ENCODE measurements at places on chromosomes 16 and 17.

DNA sequence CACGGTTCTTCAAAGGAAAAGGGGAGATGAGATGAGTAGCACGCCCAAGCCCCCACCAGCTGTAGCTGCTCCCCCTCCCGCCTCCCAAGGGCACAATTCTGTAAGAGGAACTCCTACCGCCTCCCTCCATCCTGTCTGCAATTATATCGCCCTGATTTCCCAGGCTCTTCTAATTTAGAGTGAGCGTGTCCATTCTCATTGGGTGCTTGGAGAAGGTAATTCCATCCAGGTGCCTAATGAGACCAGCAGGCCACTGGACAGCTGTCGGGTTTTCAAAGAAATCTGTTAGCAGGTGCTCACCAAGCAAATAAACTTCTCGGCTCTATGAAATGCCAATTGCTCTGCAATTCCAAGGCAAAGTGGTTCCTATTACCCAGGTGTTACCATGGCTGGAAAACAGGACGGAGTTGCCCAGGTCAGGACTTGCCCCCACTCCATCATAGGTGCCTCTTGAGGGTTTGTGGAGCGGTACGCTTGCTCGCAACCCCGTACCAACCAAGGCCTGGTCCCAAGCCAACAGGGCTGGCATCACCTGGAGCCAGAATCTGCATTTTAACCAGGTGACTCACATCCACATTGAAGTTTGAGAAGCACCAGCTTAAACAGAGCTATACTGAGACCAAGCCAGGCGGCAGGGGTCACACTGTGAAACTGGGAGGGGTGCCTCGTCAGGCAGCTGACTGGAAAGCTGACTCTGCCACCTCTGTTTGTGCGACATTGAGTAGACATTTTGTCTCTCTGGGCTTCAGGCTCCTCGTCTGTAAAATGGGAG, 16.5 kb upstream of the MEAK7 start:
- no peak for DNase-seq

DNA sequence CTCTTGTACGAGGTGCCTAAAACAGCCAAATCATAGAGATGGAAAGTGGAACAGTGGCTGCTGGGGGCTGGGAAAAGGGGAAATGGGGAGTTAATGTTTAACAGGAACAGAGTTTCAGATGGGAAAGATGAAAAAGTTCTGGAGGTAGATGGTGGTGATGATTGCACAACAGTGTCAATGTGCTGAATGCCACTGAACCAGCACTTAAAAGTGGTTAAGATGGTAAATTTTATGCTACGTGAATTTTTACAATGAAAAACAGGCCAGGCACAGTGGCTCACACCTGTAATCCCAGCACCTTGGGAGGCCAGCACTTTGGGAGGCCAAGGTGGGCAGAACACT, 130.4 kb downstream of the C16orf78 start:
- no peak for DNase-seq

DNA sequence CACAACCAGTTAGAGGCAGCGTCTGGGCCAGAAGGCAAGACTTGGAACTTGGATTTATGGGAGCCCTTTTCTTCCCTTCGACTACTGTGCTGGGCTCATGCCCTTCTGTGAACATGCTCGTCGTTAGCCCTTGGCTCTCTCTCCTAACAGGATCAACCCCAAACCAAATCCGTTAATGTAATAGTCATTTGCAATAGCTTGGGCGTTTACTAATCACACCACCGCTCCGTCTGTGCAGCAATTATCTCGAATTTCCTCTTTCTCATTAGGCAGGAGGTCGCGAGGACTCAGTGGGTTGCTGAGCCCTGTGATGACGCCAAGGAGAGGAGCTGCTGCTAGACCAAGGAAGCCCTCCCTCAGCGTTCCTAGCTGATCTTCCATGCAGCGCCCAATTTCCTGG, 114.7 kb downstream of the ENGASE start:
- DNase-seq: no peak

- no peak for DNase-seq
Observed at GRCh38 chr17:55617441-55617840, 105.2 kb downstream of the TMEM100 start.

DNA sequence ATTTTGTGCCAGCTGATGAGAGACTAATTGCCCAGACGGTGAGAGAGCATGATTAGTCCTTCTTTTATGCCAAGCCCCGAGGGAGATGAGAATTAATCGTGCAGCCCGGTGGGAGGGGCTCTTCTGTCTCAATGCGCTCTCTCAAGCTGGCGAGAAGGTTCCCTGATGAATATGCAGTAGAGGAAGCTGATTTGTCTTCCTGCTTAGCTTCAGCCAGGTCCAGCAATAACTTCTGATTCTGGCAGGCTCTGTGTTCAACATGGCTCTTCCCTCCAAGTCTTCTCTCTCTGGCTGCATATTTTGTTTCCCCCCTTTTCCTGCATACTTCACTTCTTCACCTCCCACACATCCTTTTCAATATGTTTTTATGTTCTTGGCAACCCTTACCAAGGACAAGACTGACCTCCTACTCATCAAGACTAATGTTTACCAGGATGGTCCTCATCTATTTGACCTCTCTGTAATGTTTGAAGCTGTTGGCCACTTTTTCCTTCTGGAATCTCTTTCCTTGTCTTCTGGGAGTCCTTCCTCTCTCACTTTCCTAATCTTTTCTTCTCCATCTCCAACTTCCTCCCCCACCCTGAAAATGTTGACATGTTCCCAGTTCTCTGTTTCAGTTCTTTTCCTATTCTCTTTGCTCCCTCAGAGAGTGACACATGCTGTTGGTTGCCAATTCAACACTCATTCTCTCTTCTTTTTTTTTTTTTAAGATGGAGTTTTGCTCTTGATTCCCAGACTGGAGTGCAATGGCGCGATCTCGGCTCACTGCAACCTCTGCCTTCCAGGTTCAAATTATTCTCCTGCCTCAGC, 33.1 kb downstream of the ARL4D start:
- peak; percentile 99 for DNase-seq

GRCh38 chr17:17888821-17889220, 52.0 kb upstream of the SREBF1 start:
- DNase-seq: no peak

DNA sequence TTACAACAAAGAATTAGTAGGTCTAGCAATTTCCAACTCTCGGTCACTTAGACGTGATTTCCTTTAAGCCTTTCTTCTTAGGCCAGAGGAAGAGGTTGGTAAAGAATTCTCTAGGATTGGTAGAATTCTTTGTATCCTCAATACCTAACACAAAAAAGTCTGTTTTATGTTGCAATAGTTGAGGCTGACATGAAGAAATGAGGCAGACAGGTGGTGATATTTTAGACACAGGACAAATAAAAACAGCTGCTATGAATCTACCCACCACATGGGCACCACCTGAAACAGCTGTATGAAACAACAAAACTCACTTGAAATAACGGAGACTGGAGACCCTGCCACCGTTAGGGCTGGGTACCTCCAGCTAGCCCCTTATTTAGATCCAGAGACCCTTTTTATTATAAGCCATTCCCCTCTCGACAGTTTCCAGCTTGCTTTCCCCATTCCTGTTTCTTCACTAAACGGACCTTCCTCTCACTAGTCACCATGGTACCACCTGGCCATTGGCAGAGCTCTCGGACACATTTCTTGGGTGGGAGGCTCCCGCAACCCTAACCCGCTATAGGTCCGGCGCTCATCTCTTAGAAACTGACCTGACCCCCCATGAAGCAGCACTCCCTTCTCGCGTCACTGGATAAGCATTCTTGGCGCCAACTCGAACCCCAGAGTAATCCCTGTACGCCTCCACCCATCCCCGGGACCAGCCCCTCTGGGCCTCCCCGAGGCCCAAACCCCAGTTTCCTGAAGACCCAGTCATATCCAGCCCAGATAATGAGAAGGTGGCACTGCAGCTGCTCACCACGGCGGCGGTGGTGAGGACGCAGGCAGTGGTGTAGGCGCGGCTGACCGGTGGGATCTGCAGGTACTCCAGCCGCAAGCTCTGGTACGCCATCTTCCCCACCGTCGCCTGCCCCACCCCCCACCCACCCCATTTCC, at the start of gene DERL2:
DERL2 (minus strand) TSS at position 909 of the 936 bp plus-strand sequence; CDS start at position 892, 17 bp downstream.
- DNase-seq: no peak

- DNase-seq: no peak
Observed at GRCh38 chr16:12186774-12187335, 210.3 kb downstream of the SNX29 start.

DNA sequence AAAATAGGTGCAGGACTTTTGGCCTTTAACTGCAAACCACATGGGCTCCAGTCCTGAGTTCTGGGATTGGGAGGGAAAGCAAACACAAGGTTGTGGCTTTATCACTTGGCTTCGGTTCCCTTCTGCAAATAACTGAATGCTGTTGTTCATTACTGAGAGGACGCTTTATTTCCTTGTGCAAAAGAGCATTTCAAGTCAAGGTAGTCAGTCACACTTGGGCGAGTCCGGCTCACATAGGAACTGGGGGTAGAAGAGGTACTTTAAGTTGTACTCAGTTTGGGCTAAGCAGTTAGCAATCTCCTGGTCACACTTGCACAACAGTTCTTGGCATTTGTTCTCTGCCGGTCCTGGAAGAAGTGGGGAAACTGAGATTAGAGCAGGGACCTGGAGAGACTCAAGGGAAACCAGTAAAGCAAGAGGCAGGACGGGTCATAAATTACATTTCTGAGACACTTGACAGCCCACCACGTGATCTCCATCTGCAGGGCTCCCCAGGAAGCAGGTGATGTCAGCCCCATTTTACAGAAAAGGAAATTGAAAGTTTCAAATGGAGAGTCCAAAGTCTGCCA, 21.6 kb downstream of the PLA2G10 start:
- DNase-seq: no peak

- DNase-seq: no peak
Observed at GRCh38 chr16:4337540-4338088, 13.5 kb downstream of the PAM16 start.

DNA sequence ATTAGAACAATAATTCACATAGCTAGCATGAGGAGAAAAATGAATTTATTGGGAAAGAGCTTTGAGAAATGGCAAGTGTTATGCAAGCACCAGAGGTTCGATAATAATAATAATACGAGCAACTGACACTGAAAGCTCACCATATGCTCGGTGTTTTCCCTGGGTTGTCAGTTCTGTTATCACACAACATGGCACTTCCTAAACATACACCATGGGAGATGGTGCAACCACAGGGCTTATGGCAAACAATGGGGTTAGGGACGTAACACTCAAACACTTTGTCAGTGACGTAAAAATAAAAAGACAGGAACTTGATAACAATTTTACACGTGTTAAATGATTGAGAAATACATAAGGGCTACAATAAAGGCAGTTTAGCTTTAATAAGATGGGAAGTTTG, 23.7 kb downstream of the OR1D5 start:
- DNase-seq: peak; percentile 51

GRCh38 chr17:29722411-29723198, 99.9 kb upstream of the CORO6 start:
- DNase-seq: peak; percentile 80

GRCh38 chr16:25509456-25509855, 182.3 kb upstream of the HS3ST4 start:
- DNase-seq: no peak

GRCh38 chr16:2238838-2239675, 2.8 kb downstream of the DNASE1L2 start:
- DNase-seq: no peak

DNA sequence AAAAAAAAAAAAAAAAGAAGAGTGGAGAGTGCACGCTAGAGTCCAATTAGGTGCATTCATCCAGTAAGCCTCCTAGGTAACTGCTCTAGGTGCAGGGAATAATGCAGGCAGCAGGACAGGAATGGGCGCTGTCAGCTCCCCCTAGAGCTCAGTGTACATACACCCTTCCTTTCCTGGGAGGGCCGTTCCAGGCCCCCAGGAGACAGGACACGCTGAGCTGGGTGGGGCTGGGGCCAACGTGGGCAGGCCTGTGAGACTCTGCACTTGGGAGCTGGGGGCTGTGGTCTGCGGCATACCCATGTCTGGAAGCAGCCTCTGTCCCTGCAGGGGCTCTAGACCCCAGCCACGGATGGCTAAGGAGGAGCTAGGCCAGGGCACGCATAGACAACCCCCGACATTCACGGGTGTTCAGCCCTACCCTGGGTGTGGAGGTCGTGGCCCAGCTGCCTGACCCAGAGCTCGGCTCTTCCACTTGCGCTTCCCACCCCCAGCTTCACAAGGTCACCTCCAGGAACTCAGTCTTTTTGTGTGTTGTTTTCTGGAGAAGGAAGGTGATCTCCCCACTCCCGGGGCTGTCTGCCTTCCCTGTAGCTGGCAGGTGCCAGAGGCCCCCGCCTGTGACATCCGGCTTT, 1.0 kb upstream of the ANTKMT start:
- no peak for DNase-seq

DNA sequence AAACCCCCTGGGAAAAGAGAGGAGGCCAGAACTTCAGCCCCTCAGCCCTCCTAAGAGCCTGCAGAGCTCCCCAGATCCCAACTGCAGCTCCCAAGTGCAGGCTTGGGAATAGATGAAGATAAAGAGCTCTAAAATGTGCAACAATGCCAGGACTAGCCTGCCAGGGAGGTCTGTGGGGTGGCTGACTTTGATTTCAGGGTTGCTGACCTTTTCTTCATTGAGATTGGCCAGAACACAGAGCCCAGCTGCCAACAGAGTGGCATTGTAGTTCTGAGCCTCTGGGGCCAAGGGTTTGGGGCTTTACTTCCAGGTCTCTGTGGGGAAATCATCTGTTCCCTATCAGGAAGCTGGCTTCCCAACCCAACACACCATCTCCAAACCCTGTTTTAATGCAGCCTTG, 120.6 kb downstream of the COPRS start:
- no peak for DNase-seq

DNA sequence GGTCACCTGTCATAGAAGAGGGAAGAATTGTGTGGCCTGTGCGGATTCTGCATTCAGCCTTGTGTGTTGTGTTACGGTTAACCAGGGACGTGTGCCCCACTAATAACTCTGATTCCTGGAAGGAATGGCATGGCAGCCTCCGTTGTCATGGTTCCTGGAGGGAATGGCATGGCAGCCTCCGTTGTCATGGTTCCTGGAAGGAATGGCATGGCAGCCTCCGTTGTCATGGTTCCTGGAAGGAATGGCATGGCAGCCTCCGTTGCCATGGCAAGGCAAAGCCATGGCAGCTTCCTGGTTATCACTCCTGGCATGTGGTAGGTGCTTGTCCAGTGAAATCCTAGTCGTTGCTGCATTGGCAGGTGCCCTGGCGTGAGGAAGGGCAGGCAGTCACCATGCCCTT, 8.9 kb downstream of the SPG7 start:
- DNase-seq: no peak

GRCh38 chr17:5585836-5586521, 1.7 kb upstream of the NLRP1 start:
- DNase-seq: no peak

DNA sequence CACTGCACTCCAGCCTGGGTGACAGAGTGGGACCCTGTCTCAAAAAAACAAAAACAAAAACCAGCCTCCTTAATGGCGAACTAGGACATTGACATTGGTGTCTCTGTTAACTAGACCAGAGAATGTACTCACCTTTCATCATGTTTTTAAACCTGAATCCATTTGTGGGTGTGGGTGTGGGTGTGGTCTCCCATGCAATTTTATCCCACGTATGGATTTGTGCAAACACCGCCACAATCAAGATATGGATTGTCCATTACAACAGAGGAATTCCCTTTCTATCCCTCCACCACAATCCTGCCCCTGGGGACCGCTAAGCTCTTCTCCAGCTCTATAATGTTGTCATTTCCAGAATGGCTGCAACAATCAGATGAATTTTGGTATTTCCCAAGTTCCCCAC, 49.9 kb downstream of the DNAH17 start:
- DNase-seq: no peak
